ENCODE measurements at places on chromosomes 1 and 21. TPM values are rescaled to one million over a fixed set of nuclear protein-coding genes. Genes with fewer than 3 reads are reported as not detected.

- no peak for DNase-seq
Measured at GRCh38 chr1:3068564-3069431, at the start of gene PRDM16. Gene PRDM16, plus strand, starts transcription at chr1:3069203. Its CDS starts 57 bp downstream, at chr1:3069260.

- DNase-seq = no peak
Measured at GRCh38 chr1:180031664-180032063, 77.1 kb downstream of the CEP350 start.

GRCh38 chr1:53895421-53895820 is 1.4 kb downstream of the DIO1 start:
- DNase-seq = no peak

DNA sequence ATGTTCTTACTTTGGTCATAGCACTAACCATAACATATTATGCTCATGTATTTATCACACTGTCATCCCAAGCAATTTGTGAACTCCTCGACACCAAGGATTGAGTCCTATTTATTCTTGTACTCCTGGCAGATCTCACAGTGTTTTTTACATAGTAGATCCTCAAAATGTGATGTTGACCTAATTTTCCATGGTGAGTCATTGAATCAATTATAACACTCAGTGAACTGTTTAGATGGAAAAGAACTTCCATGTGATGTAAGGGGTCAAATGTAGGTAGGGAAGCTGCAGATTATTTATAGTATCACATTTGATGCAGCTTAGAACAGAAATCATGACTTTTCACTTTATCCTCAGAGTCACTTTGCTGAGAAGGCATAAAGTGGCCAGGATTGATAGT is 281.9 kb upstream of the ADAMTS5 start:
- DNase-seq = no peak

DNA sequence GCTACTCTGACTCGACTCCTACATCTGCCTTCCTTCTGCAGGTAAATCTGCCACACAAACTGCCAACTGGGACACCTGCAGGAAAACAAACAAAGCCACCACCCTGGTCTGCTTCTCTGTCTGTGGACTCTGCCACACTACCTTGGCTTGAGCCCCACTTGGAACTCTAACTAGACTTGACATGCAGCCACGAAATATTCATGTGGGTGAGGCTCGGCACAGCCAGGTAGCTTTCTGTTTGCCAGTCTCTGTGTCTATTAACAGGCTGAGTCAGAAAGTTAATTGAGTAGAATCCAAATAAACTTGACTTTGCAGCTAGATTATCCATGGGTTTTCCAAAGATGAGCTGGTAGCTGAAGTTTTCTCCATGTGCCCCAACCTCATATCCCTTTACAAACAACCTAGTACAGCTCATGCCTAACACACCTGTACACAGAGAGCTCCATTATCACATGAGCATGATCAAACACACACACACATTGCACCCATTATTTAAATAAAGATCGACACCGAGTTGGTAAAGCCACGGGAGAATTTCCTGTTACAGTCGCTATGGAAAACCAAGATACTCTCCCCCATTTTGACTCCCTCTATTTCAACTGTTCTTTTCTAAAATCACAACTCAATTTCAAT is 808 bp downstream of the C1orf116 start:
- DNase-seq = peak; percentile 72

AADACL3 gene
- not detected for total RNA-seq

- no peak for DNase-seq
Measured at GRCh38 chr1:15915991-15916390, 59.9 kb downstream of the ZBTB17 start.

GRCh38 chr1:34803770-34804169 is 11.0 kb downstream of the GJA4 start:
- DNase-seq = no peak

DNA sequence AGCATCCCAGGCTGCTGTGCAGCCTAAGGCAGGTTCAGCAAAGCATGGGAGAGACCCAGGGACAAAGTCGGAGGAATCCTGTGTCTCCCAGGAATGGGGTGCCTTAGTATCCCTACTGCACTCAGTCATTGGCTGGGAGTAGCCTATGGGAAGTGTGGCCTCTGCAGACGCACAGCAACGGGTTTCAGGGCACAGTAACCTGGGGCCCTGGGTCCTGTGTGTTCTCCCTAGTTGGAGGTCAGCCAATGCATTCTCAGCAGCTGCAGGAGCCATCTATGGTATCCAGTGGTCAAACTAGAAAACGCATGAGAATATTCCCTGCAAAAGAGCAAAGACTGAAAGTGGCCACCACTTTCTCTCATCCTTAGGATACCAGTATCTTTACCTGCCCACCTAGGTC is 13.7 kb upstream of the C1orf21 start:
- no peak for DNase-seq

DNA sequence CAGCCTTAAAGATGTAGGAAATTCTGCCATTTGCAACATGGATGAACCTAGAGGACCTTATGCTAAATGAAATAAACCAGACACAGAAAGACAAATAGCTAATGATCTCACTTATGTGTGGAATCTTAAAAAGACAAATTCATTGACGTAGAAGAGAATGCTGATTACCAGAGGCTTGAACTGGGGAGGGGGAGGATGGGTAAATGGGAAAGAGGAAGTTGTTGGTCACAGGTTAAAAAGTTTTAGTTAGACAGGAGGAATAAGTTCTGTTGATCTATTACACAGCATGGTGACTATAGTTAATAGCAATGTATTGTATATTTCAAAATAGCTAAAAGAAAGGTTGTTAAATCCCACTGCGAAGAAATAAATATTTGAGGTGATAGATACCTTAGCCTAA is 62.8 kb downstream of the PKN2 start:
- no peak for DNase-seq

GRCh38 chr1:46481961-46482360 is 7.7 kb upstream of the DMBX1 start:
- no peak for DNase-seq

- DNase-seq = no peak
Measured at GRCh38 chr1:195733408-195733807, 874.8 kb downstream of the KCNT2 start.

GRCh38 chr1:13583595-13583965 is at the start of gene PDPN:
Gene PDPN, plus strand, starts transcription at chr1:13583832. Its CDS starts 202 bp downstream, at chr1:13584034.
- DNase-seq = peak; percentile 67

LRRC8B gene
- total RNA-seq = 14.4 TPM

OR6N1 gene
- not detected for total RNA-seq

CD34 gene
- 40.9 TPM for total RNA-seq

GRCh38 chr1:221937155-221937953 is 195.5 kb upstream of the DUSP10 start:
- DNase-seq = no peak

OTUD3 gene
- total RNA-seq = 12.3 TPM

KRTAP13-4 gene
- total RNA-seq = not detected

LORICRIN gene
- total RNA-seq = not detected

CELA2A gene
- 0.44 TPM for total RNA-seq

DNA sequence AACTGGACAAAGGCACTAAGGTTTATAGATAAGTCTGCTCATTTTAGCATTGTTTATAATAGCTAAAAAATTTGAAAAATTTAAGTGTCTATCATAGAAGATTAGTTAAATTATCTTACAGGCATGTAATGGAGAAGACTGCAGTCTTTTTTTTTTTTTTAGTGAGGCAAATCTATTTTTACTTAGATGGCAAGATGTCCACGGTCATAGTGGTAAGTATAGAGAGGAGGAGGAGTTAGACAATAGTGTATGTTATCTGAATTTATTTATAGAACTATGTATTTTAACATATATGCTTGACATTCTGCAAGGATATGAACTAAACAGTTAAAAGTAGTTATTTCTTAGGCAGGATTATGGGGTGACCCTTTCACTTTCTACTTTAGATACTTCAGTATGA is 149.0 kb downstream of the SYT2 start:
- DNase-seq = no peak

DNA sequence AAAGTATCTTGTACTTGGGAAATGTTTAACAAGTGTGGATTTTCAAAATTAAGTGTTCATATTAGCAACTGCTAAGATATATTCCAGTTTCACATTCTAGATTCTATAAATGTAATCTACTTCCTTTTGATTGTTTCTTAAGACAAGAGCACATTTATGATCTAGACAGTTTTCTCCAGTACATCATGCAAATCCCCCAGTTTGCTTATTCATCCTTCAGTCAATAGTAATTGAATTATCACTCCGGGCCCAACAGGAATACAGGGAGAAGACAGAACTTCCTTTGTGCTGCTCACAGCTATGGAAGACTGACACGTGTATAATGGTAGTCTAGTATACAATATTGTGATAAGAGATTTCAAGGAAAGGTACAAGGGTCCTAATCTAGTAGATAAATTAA is 14.5 kb downstream of the PLA2G4A start:
- DNase-seq = no peak

- DNase-seq = no peak
Measured at GRCh38 chr1:224518528-224518927, 83.9 kb upstream of the WDR26 start.

PM20D1 gene
- 23.7 TPM for total RNA-seq

- no peak for DNase-seq
Measured at GRCh38 chr1:225543350-225543749, 109.6 kb downstream of the ENAH start.

- DNase-seq = no peak
Measured at GRCh38 chr1:155210314-155211104, 2.0 kb downstream of the MTX1 start.

- DNase-seq = peak; percentile 77
Measured at GRCh38 chr1:58768971-58769808, 14.7 kb downstream of the JUN start.

DNA sequence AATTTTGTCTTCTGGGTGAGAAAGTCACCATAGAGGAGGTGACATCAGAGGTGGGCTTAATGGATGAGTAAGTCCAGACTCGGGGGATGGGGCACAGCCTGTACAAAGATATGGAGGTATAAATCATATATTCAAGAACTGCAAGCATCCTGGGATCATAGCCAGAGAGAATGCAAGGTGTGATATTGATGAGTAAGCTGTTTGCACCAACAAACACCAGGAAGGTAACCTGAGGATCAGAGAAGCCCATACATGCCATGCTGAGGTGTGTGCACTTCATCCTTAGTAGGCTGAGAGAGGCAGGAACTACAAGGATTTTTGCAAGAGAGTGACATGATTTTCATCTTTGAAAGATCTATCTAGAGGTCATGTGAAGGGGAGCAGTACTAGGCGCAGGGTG is 306.4 kb downstream of the HHAT start:
- no peak for DNase-seq

RGS1 gene
- 50.0 TPM for total RNA-seq

DNA sequence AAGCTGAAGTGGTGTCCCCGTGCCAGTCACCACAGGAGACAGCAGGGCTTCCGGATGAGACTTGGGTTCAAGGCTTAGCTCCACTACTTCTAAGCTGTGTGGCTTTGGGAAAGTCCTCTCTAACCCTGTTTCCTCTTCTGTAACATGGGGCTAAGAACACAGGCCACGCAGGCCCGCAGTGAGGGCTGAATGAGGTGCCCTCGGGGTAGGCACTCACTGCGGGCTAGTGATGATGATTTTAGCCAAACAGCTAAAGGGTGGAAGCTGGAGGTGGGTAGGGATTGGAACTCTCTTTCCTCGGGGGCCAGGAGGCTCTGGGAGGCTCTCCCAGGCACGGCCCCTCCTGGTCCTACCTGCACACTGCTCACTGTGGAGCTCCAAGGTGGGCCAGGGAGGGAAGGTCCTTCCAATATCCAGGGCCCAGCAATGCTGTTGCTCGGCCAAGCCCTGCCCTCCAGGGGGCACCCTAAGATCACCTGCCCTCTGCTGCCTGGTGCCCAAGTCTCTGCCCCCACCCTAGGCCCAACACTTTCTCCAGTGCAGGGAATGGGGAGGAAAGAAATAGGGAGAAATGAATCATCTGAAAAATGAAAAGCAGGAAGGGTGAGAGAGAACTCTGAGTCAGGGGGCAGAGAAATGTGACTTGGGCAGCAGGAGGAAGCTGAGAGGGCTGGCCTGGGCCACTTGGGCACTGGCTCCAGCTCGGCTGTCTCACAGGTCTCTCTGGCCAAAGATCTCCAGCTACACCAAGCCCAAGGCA is 19.2 kb upstream of the EVA1B start:
- DNase-seq = no peak

DNA sequence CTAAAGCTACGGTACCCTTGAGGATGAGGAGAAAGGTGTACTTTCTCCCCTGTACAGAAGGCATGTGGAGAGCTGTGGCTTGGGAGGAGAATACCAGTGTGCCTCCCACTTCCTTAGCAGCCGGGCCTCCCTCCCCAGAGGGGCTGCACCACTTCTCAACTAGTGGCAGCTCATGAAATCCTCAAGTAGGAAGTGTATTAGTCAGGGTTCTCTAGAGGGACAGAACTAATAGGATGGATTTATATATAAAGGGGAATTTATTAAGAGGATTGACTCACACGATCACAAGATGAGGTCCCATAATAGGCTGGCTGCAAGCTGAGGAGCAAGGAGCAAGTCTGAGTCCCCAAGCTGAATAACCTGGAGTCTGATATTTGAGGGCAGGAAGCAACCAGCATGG is 53.1 kb upstream of the PPP2R5A start:
- DNase-seq = no peak

GRCh38 chr1:180691322-180691913 is 59.6 kb downstream of the XPR1 start:
- no peak for DNase-seq

CD84 gene
- total RNA-seq = 7.7 TPM

- DNase-seq = no peak
Measured at GRCh38 chr1:30475966-30476365, 247.4 kb downstream of the MATN1 start.

SLC6A17 gene
- not detected for total RNA-seq

RASSF5 gene
- total RNA-seq = 35.5 TPM

All from ureter (tissue), 1 donor.